Cortex of kidney (tissue), 1 donor: ENCODE measurements at places on chromosomes 1 and 21.

- DNase-seq = no peak
These were observed 73.3 kb downstream of the CAMTA1 start for GRCh38 chr1:6858596-6858995.

DNA sequence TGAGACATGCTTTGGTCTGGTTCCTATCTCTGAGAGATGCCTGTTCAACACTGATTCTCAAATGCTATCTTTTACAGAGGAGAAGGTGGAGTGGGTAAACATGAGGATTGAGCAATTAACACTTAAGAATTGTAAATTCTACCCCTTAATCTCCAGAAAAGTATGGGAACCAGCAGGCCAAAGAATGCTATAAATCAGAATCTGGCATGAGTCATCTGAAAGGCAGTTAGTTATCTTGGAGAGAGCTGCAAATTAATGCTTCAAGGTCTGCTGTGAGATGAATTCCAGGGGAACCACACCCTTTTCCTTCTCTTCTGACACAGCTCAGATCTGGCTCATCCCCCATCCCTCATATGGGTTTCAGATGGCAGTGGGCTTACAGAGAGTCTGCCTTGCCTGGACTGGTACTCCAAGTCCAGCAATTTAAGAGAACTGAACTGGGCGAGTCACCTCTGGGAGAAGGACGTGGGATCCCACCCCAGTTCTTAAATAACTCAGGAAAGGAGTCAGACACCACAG is 5.2 kb downstream of the S100A10 start:
- DNase-seq = no peak

DNA sequence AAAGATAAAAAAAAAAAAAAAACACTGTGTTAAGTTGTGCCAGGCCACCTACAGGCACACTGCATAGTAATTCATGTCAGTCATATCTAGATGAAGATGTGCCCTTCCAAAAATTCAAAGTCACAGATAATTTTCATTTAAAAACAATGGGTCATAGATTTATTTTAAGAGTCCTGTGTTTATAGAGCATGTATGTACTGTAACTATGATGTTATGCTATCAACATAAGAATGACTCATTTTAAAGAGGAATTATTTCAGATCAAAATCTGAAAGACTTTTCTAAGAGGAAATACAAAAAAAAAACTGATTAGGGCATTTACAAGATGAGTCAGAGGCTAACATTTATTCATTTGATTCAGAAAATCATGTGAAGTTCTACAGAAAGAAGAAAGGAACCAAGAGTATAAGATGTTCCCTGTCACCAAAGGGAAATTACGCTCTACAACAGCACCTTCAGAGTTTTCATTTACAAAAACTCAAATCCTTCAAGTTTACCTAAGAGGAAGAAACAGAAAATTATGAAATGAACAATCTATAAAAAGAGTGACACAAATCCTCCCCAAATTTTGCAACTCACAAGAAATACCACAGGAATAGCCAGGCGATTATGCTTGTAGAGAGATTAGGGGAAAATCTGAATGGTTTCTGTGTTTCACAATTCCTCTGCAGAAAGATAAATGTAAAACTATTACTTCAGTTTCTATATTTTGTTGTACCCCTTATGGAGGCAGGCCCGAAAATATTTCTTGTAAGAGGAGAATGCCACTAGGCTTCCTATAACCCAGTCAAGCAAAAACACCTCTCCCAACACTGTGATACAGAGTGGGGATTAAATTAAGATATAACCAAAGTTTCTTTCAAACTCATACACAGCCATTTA is 13.8 kb downstream of the TP53BP2 start:
- DNase-seq = no peak

DNA sequence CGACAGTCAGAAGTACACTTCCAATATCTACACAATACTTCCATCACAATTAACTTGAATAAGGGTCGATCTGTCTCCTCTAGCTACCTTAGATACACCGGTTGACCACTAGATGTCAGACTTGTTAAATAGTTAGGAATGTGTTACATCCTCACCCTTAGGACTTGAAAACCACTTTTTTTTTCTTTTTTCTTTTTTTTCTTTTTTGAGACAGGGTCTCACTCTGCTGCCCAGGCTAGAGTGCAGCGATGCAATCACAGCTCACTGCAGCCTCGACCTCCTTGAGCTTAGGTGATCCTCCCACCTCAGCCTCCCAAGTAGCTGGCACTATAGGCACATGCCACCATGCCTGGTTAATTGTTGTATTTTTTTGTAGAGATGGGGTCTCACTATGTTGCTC is 120.4 kb upstream of the GREM2 start:
- DNase-seq = no peak

- no peak for DNase-seq
These were observed 332.2 kb upstream of the USP24 start for GRCh38 chr1:55547405-55547804.

DNA sequence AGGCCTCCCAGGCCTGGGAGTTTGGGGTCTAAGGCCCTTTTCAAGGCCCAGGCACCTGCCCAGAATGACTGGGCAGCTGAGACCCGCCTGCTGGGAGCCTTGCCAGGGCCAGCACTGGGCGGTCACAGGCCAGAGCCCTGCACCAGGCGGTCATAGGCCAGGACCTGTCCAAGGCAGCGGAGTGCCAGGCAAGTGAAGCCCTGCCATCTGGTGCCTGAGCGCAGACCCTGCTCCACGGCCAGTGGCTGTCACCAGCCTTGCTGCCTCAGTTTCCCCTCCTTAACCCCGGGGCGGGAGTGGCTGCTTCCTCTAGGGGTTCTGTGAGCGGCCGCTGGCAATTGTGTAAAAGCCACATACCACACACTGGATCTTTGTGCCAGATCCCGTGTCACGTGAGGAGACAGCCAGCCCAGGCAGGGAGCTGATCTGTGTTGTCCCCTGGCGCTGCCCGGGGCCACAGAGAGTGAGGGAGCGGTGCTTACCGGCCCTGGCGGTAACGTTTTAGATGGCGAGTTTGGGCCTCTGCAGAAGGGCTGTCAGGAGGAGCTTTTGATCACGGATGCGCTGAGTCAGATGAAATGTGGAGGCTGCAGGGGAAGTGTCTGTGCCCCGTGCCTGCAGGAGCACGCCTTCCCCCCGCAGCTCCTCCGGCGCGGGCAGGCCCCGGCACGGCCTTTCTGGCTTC is 4.6 kb downstream of the COL18A1 start:
- DNase-seq = no peak

DNA sequence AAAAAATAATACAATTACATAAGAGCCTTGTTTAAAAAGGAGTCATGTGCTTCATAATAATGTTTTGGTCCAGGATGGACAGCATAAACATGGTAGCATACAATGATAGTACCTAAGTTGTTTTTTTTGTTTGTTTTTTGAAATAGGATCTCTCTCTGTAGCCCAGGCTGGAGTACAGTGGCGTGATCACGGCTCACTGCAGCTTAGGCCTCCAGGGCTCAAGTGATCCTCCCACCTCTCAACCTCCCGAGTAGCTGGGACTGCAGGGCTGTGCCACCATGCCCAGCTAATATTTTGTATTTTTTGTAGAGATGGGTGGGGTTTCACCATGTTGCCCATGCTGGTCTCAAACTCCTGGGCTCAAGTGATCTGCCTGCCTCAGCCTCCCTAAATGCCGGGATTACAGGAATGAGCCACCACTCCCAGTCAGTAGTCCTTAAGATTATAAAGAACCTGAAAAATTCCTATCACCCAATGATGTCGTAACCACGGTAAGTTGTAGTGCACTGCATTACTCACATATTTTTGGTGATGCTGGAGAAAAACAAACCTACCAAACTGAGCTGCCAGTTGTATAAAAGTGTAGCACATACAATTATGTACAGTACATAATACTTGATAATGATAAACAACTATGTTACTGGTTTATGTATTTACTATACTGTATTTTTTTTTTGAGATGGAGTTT is 22.4 kb upstream of the RCOR3 start:
- DNase-seq = no peak

GRCh38 chr21:32101277-32101676 is 177.6 kb downstream of the MIS18A start:
- DNase-seq = no peak

- DNase-seq = no peak
These were observed 55.0 kb upstream of the TRAPPC10 start for GRCh38 chr21:43957128-43957571.
